ENCODE measurements at places on chromosomes 7 and 10.

DNA sequence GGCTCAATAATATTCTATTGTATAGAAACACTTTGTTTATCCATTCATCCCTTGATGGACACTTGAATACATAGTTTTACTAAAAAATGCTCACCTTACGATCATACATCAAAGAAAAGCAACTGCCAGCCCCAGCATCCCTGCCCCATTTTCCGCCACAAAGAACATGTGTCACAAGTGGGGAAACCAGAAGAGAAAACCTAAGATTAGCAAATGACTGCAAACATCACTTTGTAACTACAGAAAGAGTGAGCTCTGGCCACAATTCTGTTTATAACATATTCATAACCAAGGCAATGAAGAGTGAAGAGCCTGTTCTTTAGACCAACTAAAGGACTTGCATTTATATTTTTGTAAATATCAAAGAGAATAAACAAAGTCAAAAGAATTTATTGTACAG lies 89.8 kb downstream of the DOCK4 start:
- no peak for DNase-seq

DNA sequence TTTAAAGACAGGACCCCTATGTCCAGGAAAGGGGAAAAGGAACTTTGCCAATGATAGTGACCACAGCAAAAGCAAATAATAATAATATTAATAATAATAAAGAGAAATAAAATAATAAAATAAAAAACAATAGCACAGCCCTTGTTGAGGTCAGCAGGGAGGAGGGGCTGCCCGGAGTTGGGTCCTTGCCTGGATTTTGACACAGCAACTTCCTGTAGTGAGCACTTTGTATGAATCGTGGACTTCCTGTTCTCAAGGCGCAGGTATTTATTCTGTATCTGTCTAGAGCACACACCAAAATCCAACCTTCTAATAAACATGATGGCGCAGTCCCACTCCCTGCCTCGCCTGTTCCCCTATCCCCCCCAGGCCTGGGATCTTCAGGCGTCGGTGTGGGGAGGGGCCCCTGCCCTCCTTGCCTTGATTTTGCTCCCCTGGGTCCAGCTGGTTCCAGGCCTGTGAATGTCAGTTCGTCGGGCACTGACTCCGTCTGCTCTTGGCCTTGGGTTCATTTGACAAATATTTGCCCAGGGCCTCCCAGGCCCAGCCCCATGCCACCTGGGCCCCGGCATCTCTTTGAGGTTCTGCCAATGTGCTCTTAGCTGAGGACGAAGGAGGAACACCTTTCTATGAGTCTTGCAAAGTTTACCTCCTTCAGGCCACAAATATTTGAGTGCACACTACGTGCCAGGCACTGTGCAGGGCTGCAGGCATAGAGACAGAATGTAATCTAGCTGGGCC lies 13.9 kb downstream of the TRIM8 start:
- DNase-seq = no peak

- no peak for DNase-seq
Measured at GRCh38 chr10:4262870-4263600, 478.0 kb upstream of the KLF6 start.

DNA sequence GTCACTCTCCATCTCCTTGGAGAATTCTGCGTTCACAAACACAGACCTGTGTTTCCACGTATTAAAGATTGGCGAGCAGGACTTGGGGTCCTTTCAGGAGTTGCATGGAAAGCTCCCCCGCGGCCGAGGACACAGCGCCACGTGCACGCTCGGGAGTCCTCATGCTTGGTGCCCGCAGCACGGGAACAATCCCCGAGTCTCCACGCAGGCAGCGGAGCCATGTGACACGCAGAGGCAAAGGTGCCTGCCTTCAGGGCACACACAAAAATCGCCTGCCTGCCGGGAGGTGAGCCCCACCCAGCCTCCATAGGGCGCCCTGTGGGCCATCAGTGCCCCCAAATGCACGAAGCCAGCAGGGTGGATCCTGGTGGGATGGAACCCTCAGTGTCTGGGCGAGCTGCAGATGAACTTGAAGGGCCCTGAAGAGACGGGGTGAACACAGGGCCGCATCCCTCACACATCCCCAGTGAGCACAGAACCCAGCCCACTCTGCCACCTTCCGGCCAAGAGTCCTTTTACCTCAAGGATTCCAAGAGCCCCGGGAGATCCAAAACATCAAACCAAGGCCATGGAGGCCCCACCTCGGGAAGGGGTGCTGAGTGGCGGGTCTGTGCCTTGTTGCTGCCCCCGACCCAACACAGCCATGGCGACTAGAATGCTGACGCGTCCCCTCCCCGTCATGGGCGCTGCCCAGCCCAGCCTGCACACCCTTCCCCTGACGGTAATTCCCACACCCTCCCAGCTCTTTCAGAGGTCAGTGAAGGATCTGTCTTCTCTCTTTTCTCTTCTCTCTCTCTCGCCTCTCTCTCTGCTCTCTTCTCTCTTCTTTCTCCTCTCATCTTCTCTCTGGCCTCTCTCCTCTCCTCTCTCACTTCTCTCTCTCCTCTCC lies 55.9 kb downstream of the CFAP46 start:
- no peak for DNase-seq

- DNase-seq = no peak
Measured at GRCh38 chr10:13401142-13401541, 53.0 kb upstream of the SEPHS1 start.

DNA sequence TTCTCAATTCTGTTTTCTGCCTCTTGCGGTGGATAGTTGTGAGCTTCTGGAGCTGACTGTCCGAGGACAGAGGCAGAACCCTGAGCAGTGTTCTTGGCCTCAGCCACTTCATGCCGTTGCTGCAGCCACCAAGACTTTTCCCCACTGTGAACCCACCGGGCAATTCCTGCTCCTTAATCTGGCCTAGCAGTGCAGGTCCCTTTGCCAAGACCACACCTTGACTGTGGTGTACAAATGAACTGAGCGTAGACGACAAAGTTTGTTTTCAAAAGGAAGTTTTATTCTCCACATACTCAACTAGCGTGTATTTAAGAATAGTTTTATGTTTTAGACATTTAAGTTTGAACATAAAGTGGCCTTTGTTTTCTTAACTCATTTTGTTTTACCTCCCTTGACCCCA lies 29.4 kb downstream of the SLC25A28 start:
- DNase-seq = no peak

- DNase-seq = no peak
Measured at GRCh38 chr7:148964483-148965267, 63.6 kb downstream of the PDIA4 start.

- no peak for DNase-seq
Measured at GRCh38 chr10:43377424-43377883, 6.0 kb downstream of the FXYD4 start.

DNA sequence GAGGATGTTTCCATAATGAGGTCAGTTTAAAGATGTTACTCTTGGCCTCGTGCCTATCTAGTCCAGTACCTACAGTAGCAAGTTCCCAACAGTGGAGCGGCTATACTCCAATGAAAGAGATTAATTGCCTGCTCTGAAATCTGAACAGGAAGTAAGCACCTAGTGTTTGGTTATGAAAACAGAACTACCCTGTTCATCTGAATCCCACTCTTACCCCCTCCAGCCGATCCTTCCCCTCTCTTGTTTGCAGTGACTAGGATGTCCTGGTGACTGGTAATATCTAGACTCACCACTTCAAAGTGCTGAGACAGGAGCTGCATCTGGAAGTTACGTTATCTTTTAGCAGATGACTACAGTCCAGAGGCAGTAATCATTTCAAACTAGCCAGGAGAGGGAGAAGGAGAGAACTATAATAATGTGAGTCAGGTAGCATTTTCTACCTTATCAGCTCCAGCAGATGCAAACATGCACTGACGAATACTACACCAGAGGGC lies 666.7 kb upstream of the NRP1 start:
- DNase-seq = no peak

- no peak for DNase-seq
Measured at GRCh38 chr7:36388423-36388822, 1.2 kb upstream of the ANLN start.

- DNase-seq = peak; percentile 7
Measured at GRCh38 chr10:125409756-125410155, 249.4 kb upstream of the CTBP2 start.

GRCh38 chr10:7515439-7515838 lies 104.6 kb upstream of the SFMBT2 start:
- DNase-seq = no peak

DNA sequence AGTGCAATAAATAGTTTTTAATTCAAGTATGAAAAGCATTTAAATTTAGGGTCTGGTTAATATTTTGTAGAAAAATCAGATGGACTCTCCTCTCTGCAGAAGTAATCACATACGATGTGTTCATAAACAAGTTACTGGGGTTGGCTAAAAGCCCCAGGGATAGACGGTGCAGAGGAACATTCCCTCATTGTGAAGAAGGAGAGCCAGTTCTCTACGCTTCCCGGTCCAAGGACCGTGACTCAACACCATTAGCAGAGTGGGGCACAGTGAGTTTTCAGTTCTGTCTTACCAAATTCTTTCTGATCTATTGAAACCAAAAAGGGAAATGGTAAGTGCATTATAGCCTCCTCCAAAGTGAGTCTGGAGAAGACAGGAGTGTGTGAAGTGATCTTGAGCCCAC lies 327.8 kb downstream of the WDR37 start:
- DNase-seq = no peak

GRCh38 chr7:92691578-92691977 lies 101.4 kb upstream of the FAM133B start:
- DNase-seq = peak; percentile 79

DNA sequence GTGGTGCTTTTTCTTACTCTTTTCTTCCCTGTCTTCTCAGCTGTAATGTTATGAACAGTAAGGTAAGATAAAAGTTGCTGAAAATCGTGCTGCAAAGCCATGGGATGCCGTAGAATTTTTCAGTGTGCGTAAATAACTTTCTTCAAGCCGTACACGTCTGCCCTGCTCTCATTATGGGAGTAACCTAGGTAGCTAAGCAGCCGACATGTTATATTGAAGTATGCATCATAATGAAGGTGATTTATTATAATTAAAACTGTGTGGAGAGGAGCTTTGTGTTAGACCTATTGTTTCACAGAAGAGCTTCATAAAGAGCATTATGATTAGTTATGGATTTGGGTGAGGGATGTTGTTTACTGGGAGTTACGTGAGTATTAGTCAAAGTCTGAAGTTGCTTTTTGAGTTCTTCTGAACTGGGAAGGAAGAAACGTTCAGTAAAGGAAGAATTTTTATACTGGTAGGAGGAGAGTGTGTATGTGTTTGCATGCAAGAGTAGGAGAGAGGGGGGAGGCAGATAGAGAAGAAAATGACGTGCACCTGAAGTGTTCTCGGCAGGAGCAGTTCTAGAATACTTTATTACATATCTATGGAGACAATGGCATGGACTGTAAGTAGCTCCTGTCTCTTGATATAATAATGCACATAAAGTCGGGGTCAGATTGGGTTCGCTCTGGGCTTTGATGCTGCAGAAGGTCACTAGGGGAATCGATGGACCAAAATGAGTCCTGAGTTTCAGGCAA lies 56.3 kb downstream of the POU6F2 start:
- DNase-seq = no peak

Data from fibroblast of skin of abdomen (primary cell).